ENCODE measurements at places on chromosomes 2 and 18.

DNA sequence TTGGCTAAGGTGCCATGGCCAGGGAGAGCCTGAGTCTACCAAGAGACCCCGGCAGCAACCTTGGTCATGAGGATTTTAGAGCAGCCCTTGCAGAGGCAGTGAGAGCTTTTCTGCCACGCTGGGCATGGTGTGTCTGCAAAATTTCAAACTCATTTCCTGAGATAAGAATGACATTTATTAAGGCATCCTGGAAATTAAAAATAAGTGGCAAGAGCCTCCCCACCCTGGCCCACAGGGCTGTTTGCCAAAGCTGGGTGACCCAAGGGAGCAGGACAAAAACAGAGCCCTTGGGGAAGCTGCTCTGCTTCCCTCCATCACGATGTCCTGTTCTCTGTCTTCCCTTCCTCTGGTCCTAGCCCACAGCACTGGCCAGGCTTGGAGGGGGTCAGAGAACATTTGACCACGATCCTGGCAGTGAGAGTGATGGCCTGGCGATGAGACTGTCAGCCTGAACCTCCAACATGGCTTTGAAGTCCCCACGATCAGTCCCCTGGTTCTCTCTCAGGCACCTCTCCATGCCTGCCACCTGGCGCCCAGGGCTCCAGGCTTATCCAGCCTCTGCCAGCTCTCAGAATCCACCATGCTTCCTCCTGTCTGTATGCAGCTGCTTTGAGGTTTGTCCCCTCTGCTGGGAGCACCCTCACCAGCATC lies 68.9 kb upstream of the RMDN2 start:
- DNase-seq = no peak

DNA sequence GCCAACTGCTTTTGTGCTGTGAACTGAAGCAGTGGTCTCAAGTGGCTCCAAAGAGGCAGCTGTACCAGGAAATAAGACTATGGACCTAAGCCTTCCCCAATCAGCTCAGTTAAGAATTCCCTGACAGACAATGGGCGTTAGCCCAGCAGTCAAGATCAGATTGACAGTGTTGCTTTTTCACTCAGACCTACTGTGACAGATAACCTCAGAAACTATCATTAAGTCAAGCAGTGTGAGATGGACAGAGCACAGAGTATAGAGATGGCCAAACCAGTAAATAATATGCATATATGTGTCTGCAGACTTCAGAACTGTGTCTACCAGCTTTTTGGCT lies 215.3 kb downstream of the ZFP36L2 start:
- DNase-seq = no peak

GRCh38 chr18:21914739-21915319 lies 174.2 kb downstream of the MIB1 start:
- DNase-seq = no peak

DNA sequence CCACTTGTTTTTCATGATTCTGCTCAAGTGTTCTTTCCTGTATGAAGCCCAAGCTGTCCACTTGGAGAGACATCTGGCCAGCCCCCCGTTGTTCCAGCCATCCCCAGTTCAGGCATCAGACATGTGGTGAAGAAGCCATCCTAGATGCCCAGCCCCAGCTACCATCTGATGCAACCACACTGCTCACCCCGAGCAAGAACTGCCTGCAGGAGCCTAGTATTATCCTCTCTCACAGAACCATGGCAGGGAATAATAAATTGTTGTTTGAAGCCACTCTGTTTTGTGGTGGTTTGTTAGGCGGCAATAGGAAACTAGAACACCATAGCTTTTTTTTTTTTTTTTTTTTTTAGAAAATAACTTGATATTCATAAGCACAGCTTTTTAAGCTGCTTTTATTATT lies 19.5 kb upstream of the DARS1 start:
- DNase-seq = no peak

DNA sequence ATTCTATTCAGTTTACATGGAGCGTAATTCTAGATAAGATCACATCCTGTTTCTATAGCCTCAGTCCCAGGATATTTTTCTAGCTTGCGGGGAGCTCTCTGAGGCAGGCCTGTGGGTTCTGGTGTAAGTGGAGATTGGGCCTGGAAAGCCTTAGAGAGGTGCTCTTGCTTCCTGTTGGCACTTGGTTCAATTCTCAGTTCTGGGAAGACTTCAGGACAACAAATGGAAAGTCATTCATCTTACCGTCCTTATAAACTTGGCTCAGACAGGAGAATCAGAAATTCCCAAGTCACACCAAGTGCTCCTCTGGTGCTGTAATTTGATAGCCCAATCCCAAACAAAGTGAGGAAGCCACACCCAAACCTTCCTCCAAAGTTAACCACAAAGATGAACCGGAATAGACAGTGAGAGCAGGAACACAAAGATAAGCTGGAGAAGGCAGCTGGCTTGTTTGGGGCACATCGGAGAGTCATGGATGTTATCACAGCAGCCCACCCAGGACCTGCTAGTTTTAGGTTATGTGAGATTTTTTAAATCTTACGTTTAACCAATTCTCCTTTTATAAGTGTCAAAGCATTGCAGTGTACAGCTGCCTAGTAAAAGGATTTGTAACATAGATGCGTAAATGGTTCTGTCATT lies 144.3 kb upstream of the MAP3K20 start:
- no peak for DNase-seq

DNA sequence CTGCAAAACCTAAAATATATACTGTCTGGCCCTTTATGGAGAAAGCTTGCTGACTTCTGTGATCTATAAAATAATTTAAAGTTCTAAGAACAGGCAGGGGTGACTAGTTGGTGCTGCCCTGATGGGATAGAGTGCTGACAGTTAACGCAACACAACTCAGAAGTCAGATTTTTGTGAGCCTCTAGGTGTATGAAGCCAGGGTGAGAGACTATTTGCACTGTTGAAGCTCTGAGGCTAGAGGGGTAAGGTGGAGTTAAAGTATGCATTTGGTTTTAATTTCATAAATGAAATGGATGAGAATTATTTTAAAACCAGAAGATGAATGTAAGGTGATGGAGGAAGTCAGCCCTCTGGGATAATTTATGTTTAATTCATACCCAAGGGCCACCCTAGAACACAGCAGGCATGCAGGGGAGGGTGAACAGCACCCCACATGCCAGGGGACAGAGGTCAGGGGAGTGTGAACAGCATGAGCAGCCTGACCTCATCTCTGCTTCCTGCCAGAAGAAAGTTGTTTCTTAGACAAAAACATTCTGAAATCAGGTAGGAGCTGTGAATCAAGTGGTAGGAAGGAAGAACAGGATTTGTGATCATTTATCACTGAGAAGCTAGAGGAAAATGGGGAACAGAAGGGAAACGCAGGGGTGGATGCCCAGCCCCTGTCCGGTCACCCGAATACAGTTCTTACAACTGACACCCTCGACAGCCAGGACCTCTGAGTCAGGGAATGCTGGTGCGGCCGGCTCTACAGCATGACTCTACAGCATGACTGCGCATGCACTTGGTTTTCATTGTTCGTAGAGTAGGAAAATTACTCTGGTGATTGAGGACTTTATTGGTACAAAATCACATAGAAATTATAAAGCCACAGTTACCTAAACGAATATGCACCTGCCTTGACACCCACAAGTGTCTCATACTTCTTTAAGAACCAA lies 93.1 kb downstream of the MBP start:
- DNase-seq = no peak

DNA sequence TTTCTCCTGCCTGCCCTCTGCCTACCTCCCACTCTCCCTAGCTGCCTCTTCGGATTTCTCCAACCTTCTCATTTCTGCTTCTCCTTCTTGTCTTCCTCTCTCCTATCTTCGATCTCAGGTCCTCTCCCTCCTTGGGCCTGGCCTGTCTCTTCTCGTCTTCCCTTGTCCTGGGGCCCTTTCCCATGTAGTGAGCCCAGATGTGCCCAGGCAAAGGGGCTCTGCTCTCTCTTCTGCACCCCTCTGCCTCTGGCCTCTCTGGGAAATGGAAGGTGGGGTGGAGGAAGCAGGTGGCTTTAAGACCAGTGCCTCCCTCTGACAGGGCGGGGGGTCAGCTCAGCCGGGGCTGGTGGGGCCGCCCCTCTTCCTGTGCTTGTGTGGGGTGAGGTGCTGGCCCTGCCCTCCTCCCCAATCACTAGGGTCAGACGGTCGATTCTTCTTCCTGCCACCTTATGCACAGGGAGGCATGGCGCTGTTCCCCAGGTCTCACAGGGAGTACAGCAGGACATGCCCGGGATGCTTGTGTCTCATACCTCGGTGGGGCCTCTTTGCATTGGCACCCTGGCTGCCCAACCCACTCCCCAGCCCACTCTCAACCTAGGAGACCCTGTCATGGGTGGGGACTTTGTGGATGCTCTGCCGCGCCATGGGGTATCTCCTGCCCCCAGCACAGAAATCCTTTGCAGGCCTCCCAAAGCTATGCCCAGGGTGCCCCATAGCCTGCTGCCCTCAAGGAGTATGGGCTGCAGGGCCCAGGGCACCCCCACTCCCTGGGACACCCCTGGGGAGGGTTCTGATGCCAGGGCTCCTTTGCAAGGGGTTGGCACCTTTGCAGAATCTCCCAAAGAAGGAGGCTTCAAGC lies 213.8 kb upstream of the HAAO start:
- no peak for DNase-seq

DNA sequence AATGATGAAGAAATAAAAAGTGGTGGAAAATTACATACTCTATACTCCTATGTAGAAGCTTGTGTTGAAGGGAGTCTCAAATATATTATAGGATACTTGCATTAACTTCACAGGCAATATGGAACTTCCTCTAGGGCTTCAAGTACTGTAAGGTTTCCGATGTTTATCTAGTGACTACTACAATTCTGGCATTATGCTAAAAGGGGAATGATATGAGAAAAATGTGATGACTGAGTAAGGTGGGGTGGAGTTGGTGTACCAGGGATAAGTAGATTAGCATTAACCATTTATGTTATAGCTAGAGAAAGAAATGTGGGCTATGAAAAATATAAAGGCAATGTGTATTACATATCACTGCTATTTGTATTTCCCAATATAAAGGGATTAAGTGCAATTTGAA lies 229.5 kb downstream of the DCC start:
- no peak for DNase-seq

GRCh38 chr2:40463112-40463511 lies 11.2 kb upstream of the SLC8A1 start:
- no peak for DNase-seq

DNA sequence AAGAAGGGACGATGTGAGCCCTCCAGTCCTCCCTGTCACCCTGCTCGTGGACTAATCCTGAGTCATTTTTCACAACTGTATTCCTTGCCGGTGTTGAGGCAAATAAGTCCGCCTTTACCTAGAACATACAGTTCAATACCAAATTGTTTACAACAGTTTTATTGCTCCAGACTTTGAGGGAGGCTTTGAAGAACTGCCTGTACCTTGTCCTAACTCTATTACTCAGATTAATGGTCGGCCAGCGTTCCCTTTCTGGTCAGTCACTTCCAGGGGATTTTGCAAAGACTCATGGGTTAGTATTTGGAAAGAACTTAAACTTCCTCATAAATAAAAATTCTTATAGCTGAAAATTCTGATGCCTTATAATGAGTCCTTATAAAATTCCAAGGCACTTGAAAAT lies 85.1 kb upstream of the ZNF532 start:
- DNase-seq = no peak

DNA sequence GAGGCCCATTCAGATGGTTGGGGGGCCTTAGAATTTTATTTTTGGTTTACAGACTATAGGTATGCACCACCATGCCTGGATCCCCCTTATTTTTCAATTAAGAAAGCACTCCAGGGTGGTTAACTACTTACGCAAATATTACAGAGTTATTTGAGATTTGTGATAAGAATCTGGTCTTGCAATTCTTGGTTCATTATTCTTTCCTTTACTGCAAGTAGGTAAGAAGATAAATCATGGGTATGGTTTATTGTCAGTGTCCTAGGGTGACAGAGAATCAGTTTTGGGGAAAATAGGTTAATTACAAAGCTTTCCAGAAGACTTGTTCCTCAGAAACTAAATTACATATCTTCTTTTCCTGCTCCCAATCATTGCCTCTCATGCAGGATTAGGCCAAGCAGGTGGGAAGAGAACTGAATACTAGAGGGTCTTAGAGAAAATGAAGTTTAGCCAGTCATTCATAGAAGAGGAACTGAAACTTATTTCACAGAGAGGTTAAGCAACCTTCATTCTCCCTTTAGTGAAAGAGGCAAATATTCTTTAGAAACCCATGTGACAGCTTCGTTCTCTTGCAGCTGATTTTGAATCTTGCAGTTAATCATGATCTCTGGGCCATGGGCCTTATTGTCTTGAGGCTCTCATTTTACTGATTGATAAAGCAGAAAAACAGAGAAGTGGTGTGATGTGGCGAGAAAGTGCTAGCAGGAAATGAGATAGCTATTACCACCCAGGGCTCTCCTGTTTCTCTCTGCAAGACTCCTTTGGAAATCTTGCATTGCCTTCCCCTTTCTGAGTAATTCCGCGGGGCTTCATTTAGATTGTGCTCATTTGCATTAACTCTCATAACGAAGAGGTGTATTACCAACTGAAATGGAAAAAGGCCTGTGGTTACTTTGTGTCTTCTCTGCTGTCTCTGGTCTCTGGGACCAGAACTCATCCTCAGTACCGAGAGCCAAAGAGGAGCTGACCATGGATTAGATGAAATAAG lies 44.8 kb upstream of the ARHGAP25 start:
- no peak for DNase-seq

- no peak for DNase-seq
These were observed 20.7 kb downstream of the TMEM178A start for GRCh38 chr2:39686456-39686855.

GRCh38 chr2:214604861-214605260 lies 194.0 kb downstream of the VWC2L start:
- no peak for DNase-seq

GRCh38 chr2:145777297-145777696 lies 1257.4 kb upstream of the ZEB2 start:
- no peak for DNase-seq

- no peak for DNase-seq
These were observed 43.3 kb downstream of the LRRFIP1 start for GRCh38 chr2:237670641-237671040.
